ENCODE measurements at places on chromosomes 3 and 15.
A peak's percentile ranks its signal among the peaks of the same experiment; 100 is the strongest.

DNA sequence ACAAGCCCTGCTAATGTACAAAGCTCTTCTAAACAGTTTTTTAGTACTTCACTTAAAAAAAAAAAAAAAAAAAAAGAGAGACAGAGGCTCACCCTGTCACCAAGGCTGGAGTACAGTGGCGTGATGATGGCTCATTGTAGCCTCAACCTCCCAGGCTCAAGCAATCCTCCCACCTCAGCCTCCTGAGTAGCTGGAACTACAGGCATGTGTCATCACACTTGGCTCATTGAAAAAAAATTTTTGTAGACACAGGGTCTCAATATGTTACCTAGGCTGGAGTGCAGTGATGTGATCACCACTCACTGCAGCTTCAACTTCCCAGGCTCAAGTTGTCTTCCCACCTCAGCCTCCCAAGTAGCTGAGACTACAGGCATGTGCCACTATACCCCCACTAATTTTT, 47.6 kb upstream of the HEG1 start:
- DNase-seq, result no peak

DNA sequence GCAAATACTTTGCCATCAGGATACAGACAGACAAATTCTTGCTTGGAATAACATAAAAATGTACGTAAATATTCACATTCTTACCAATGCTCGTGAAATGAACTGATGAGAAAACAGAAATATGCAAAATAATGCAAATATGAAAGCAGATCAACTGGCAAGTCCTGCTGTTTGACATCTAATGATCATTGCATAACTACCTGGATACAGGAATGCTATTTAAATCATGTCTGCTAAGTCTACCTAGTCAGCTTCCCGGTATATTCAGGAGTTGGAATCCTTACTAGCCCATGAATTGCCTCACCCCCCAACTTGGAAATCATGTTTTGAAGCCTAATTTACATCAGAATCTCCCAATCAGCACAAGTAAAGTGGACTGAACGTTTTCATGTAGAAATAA, 230.6 kb downstream of the CHL1 start:
- DNase-seq, result no peak

- DNase-seq, result no peak
Observed at GRCh38 chr15:33988384-33988783, 20.1 kb downstream of the CHRM5 start.

DNA sequence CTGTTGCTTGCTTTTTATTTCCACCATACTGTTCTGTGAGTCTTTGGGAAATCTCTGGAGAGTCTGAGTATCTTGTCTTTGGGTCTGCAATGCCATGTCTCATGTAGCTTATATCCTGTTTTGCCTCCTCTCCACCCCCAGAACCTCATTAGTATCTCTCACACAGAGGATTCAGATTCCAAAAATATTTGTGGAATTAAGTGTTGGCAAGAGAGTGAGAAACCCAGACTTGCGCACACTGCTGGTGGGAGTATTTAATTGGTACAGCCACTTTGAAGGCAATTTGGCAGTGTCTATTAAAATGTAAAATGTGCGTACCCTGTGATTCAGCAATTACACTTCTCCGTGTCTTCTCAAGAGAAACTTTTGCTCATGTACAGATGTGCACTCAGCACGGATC, 68.6 kb downstream of the ZNF621 start:
- DNase-seq, result peak; percentile 77

- DNase-seq, result no peak
Observed at GRCh38 chr3:134663721-134664456, 13.1 kb upstream of the KY start.

DNA sequence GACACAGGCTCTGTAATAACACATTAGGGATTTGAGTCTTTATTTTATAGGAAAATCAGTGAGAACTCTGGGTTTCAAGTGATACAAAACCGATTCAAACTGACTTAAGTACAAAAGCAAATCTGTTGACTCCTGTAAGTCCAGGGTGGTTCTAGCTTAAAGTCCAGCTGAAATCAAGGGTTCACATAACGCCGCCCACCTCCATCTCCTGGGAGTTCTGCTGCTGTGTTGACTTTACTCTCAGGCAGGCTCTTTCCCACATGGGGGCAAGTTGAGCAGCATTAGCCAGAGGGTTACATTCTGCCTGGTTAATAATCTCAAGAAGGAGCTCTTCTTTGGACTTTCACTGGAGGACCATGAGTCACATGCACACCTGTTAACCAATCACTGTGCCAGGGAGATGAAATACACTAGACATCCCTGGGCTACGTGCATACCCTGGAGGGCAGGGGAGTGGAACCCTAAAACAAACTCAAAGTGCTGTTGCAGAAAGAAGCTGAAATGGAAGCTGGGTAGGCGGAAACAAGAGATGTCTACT, 9.7 kb upstream of the RNF7 start:
- no peak for DNase-seq

GRCh38 chr3:51955175-51955892, at the start of gene GPR62:
Gene GPR62, plus strand, starts transcription at chr3:51955381. Its CDS starts 272 bp downstream, at chr3:51955653.
- DNase-seq, result no peak

DNA sequence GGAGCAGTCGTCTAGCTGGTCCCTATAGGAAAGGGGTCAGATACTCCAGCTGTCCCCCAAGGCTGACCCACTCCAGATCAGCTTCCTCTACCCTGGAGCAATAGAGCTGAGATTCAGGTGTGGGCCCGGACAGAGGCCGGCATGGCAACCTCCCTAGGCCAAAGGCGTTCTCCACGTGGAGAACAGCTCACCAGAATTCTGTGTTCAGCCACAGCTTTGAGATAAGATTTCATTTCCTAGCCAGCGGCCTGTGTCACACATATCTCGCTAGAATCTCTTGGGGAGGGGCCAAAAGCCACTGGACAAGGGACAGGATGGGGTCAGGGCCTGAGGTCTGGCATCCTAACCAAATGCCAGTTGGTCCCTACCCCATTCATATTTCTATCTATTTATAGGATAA, 20.1 kb downstream of the SRGAP3 start:
- no peak for DNase-seq

GRCh38 chr3:158091531-158091930, 14.7 kb downstream of the SHOX2 start:
- no peak for DNase-seq

DNA sequence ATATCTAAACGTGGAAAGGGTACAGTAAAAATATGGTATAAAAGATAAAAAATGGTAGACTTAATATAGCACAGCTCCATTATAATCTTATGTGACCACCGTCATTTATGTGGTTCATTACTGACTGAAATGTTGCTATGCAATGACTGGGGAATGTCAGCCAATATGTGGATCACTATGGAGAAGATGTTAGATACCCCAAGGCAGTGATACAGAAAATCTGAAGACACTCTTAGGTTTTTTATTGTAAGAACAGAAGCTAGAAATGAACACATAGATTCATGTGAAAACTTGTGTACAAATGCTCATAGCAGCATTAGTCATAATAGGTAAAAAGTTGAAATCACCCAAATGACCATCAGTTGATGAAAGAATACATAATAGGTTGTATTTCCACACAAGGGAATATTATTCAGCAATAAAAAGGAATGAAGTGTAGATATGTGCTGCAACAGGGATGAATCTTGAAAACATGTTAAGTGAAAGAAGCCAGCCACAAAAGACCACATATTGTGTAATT, 18.4 kb downstream of the MEF2A start:
- no peak for DNase-seq

DNA sequence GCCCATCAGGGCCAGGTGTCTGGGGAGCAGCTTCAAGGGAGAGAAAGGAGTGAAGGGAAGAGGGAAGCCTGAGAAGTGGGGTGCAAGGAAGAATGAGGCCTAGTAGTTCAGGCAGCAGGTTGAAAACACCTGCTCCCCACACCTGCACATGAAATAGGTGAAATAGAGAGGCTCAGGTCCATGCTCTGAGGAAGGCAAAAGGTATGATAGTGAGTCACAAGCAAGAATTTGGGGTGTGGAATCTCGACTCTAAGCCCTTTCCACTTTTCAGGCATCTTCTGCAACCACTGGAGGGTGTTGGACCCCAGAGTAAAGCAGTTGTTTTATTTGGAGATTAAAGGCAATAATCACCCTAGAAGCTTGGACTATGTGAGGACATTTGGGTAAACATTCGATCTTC, 157.5 kb downstream of the CTNNB1 start:
- DNase-seq, result no peak

- no peak for DNase-seq
Observed at GRCh38 chr3:138593488-138594149, 441 bp downstream of the CEP70 start.

Data from fibroblast of skin of left biceps (primary cell).